ENCODE measurements at places on chromosomes 3 and 15. TPM values are rescaled to one million over a fixed set of nuclear protein-coding genes. Genes with fewer than 3 reads are reported as not detected.

TLR9 gene
- total RNA-seq, result not detected

CATSPER2 gene
- total RNA-seq, result 0.56 TPM

C3orf85 gene
- not detected for total RNA-seq

IMPG2 gene
- not detected for total RNA-seq

RASGRP1 gene
- 0.28 TPM for total RNA-seq

USF3 gene
- total RNA-seq, result 2.5 TPM

ADAM10 gene
- 84.6 TPM for total RNA-seq

SI gene
- total RNA-seq, result not detected

XCR1 gene
- not detected for total RNA-seq

DNAJC13 gene
- 12.8 TPM for total RNA-seq
